Left ventricle myocardium inferior (tissue), 1 donor: ENCODE measurements at places on chromosomes 7 and 10. TPM values are rescaled to one million over a fixed set of nuclear protein-coding genes. Genes with fewer than 3 reads are reported as not detected.

- no peaks in the 10 kb centered on the region for H3K36me3 ChIP-seq
- DNase-seq = no peak
- no peaks in the 10 kb centered on the region for H3K27me3 ChIP-seq
- H3K27ac ChIP-seq = no peak overlapping the region
These were observed 320.7 kb downstream of the GPR37 start for GRCh38 chr7:124444696-124445480.

DNA sequence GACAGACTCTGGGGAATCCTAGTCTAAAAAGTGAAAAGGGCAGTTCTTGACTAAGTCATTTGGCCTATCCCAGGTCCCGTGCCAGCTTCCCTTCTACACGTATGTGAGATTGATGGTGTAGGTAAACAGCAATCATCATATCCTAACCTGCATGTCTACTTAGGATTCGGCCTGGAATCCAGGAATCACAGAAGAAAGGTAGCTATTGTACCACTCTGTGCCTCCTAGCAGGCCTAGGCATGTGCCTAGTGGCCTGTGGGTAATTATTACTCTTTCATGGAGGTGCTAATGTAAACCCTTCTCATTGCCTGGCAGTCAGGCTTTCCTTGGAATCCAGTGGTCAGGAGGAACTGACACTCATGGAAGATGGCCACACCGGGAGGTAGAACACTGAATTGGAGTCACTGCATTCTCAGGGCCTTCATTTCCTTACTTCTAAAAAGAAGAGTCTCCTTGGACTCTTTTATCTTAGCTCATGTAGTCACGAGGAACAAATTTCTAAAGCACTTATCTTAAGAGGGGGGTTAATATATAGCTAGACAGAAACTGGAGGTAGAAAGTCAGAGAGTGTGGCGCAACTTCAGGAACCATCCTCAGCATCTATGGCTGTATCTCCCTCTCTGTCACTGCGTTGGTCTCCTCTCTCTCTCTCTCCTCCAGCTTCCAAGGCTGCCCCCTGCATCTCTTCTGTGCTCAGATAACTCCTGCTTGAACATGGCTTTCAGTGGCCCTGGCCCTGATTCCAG is 122.5 kb downstream of the C1GALT1 start:
- peaks cover 11% of the 10 kb centered on the region for H3K27me3 ChIP-seq
- DNase-seq = no peak
- no peaks in the 10 kb centered on the region for H3K36me3 ChIP-seq
- no peak overlapping the region for H3K27ac ChIP-seq
- H3K4me1 ChIP-seq = no peaks in the 10 kb centered on the region
- H3K4me3 ChIP-seq = no peak overlapping the region

DNA sequence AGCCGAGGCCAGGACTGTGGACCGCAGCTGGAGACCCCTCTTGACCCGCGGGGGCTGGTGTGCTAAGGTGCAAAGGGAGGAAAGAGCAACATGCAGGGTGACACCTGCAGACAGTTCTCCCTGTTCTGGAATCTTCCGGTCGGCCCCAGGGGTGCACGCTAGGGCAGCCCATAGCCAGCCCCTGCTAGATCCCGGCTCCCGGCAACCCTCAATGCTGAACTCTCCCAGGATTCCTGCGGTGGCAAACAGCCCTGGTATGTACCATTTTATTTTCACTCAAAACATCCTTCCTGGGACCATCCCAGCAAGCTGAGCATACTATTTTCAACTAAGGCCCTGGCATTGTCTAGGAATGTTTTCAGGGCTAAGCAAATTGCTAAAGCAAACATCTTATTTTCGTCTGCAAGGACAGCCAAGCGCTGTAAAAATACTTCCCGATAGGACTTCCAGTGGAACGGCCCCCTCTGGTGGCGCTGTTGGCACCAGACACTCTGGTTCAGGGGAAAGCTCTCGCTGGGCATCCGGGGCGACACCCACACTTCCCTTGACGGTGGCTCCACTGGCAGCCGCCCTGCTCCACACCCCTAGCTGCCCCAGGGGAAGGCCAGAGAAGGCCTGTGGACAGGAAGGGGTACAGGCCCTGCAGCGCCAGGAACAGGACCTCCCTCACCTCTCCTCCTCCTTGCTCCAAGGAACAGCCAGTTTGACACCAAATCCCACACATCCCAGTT is 99.4 kb downstream of the CTBP2 start:
- peak overlapping the region; percentile 91 for H3K27ac ChIP-seq
- peak overlapping the region; percentile 53 for H3K4me3 ChIP-seq
- H3K4me1 ChIP-seq = peaks cover 100% of the 10 kb centered on the region
- no peaks in the 10 kb centered on the region for H3K27me3 ChIP-seq

GRCh38 chr10:62972103-62972502 is 155.9 kb upstream of the EGR2 start:
- peaks cover 11% of the 10 kb centered on the region for H3K27me3 ChIP-seq
- no peak overlapping the region for H3K4me3 ChIP-seq
- DNase-seq = no peak
- no peak overlapping the region for H3K27ac ChIP-seq

DNA sequence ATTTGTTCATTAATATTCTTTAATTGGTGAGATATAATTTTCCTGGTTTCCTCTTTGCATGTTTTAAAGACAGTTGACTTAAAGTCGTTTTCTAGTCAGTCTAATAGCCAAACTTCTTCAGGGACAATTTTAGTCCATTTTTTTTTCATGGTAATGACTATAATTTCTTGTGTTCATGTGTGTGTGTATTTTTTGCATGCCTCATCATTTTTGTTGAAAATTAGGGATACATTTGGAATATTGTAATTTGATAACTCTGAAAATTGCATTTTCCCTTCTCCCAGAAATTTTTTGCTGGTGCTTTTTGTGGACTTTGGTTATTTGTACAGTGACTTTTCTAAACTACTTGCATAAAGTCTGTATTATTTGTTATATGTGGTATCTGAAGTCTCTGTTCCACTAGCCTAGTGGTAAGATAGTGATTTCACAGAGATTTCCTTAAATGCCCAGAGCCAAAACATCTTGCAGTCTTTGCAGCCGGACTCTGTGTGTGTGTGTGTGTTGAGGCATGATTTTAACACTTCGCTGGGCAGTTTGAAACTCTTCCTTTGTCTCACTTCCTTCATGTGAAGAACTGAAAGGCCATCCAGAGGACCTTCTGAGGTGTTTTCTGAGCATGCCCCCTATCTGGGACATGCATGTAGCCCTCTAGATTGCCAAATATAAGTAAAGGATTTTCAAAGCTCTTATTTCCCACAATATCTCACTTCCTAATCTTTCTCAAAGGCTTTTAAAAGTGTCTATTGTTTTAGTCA is 40.9 kb upstream of the ZNF365 start:
- H3K4me1 ChIP-seq = no peaks in the 10 kb centered on the region
- H3K27ac ChIP-seq = no peak overlapping the region
- H3K36me3 ChIP-seq = no peaks in the 10 kb centered on the region
- no peak for DNase-seq

FMC1 gene
- total RNA-seq = 49.0 TPM

GNG11 gene
- total RNA-seq = 29.6 TPM
